PC-9 (cell line): ENCODE measurements at places on chromosomes 5 and 9. TPM values are rescaled to one million over a fixed set of nuclear protein-coding genes. Genes with fewer than 3 reads are reported as not detected.
A peak's percentile ranks its signal among the peaks of the same experiment; 100 is the strongest.

DNA sequence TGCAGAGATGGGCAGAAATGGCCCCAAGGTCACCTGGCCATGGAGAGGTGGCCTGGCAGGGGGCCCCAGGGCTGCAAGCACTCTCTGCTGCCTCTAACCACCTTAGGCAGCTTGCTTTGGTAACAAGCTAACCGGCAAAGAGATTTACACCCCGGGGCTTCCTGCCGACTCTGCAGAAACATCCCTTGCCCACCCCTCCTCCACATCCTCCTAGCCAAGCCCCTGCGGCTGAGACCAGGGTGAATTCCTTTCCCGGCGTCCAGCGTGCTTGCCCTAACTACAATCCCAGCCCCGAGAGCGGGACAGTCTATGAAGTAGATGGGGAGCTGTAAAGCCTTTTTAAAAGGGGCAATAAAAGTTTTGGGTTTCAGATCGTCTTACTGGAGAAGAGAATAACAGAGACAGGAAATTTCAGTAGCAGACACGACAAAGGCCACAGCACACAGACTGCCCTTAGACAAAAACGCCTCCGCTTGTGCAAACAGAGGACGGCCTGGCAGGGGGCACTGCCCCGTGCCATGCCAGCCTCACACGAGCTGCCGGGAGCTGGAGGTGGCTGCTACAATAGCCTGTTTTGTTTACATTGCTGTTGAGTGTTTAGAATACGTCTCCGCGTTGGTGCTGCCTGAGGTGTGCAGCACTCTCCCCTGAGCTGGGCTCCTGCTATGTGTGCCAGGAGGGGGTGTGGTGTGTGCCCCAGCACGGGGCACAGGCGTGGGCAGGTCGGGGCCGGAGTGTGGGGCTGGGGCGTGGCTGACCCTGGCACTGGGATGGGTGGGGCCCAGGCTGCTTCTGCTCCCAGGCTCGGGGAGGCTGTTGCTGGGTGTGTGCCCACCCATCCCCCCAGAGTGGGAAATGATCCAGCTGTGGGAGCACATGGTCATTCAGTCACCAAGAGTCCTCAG is 15.3 kb downstream of the MYMK start:
- H3K4me1 ChIP-seq = peaks cover 22% of the 10 kb centered on the region
- H3K27ac ChIP-seq = no peak overlapping the region
- peaks cover 33% of the 10 kb centered on the region for H3K27me3 ChIP-seq
- DNase-seq = peak; percentile 55

- H3K36me3 ChIP-seq = no peaks in the 10 kb centered on the region
- H3K4me3 ChIP-seq = no peak overlapping the region
- no peak for DNase-seq
- H3K4me1 ChIP-seq = no peaks in the 10 kb centered on the region
- peaks cover 94% of the 10 kb centered on the region for H3K27me3 ChIP-seq
- H3K27ac ChIP-seq = no peak overlapping the region
These were observed 262.5 kb downstream of the GOLPH3 start for GRCh38 chr5:31911291-31912265.

DNA sequence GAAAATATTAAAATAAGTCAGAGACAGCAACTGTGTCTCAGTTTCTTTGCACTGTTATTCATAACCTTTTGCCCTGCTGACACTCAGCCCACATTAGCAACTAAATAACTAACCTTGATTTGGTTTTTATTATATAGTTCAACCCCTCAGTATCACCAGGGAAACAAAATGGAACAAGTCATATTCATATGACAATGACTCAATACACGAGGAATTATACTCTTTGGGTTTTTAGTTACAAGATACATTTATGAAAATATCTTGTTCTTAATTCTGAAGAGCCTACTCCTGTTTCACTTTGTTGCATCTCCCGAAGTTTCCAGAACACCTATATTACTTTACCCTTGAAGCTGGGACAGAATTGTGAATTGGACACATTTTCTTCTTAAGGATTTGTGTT is 845.4 kb downstream of the EFNA5 start:
- H3K4me3 ChIP-seq = no peak overlapping the region
- H3K4me1 ChIP-seq = no peaks in the 10 kb centered on the region
- H3K27ac ChIP-seq = no peak overlapping the region
- no peaks in the 10 kb centered on the region for H3K36me3 ChIP-seq
- DNase-seq = no peak
- H3K27me3 ChIP-seq = no peaks in the 10 kb centered on the region

DNA sequence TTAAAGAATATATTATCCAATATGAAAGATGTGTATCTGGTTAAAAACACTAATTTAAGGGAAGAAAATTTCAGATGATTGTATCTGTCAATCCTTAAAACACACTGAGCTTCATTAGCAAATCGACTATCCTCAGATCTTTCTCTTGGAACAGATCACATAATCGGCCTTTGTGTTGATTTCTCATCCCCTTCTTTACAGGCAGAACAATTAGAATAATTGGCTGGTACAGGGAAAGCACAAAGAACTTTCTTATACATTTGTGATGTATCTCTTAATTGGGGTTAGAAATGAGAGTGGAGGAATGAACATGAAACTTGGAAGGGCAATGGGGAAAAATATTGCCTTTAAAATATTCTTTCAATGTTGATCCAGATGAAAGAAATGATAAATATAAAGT is 662.1 kb downstream of the TLE4 start:
- no peaks in the 10 kb centered on the region for H3K27me3 ChIP-seq
- no peak overlapping the region for H3K27ac ChIP-seq
- H3K4me1 ChIP-seq = no peaks in the 10 kb centered on the region
- no peak overlapping the region for H3K4me3 ChIP-seq
- no peak for DNase-seq
- H3K36me3 ChIP-seq = no peaks in the 10 kb centered on the region

Gene CDH9
- total RNA-seq = not detected in 2 replicates

Gene IFNA21
- not detected in 2 replicates for total RNA-seq

Gene GM2A
- 24.5 and 26.7 TPM in 2 replicates for total RNA-seq

Gene ADGRD2
- total RNA-seq = not detected in 2 replicates

Gene ACSL6
- total RNA-seq = not detected in 2 replicates
